ENCODE measurements at places on chromosomes 5 and 9.

DNA sequence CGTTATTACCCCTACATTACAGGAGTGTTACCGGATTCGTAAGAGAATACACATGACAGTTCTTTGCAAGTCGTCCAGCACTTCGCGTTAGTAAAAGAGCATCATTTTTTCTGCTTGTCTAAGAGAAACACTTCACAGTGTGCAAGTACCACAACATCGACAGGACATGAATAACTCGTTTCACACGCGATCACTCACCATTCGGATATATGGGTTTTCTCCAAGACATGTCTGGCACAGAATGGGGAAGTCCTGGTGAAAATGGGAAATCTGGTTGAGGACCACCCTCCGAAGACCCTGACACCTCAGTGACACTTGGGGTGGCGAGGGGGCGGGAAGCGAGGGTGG is 642 bp downstream of the RBM22 start:
- no peak for DNase-seq

- peak; percentile 13 for DNase-seq
These were observed 1.4 kb downstream of the MARCHF3 start for GRCh38 chr5:127028822-127029457.

DNA sequence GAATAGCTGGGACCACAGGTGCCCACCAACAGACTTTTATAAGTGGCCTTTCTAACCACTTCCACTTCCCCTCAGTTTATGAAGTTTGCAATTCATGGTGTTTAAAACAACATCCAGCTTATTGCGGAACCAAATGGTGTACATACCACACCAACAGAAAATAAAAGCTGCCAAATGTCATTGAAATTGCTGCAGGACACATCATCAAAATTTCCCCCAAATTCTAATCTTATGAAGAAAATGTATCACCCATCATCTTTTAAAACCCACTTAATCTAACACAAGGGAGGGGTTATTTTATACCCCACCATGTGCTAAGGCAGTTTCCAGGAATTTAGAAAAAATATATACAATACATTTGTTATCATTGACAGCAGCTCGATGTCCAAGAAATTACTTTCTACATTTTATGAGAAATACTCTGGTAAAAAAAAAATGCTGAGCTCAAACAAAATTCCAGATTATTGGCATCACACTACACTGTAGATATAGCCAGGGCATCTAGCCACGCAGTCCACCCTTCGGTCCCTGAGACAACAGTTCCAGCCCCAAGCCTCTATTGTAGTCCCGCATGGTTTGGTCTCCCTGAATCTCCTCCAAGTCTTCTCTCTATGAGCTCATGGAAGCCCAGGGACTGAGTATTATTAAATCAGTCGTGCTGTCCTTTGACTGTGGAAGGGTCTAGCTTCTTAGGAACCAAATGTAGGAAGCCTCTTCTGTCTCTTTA is 372.8 kb upstream of the SLC30A5 start:
- no peak for DNase-seq

DNA sequence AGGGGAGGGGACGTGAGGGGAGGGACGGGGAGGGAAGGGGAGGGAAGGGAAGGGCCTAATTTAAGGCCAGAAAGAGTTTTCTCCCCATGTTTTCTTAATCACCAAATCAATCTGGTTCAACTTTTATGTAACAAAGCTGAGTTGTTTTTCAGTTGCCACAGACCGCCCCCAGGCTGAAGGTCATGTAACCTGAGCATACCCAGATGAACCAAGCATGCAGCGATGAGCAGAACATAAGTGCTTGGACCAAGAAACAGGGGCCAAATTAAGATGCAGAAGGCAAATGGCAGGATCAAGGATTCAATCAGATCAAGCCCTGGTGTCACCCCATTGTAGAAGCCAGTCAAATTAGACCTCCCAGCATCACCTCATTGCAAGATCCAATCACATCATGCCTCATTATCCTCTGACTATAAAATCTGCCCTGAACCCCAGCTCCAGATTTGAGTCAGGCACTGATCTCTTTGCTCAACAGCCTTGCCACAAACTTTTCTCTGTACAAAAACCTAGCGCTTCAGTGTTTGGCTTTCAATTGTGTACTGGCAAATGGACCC is 113.5 kb upstream of the TNPO1 start:
- no peak for DNase-seq

DNA sequence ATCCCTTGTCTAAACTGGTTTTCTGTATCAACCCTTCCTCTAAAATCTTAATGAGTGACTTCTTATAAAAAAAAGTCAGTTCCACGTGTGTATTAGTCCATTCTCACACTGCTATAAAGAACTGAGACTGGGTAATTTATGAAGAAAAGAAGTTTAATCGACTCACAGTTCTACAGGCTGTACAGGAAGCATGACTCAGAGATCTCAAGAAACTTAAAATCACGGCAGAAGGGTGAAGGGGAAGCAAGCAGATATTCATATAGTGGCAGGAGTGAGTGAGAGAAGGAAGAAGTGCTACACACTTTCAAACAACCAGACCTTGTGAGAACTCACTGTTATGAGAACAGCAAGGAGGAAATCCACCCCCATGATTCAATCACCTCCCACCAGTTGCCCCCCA is 307.8 kb upstream of the ARRDC3 start:
- no peak for DNase-seq

- DNase-seq, result no peak
These were observed 303.4 kb downstream of the ADGRV1 start for GRCh38 chr5:90861843-90862586.

DNA sequence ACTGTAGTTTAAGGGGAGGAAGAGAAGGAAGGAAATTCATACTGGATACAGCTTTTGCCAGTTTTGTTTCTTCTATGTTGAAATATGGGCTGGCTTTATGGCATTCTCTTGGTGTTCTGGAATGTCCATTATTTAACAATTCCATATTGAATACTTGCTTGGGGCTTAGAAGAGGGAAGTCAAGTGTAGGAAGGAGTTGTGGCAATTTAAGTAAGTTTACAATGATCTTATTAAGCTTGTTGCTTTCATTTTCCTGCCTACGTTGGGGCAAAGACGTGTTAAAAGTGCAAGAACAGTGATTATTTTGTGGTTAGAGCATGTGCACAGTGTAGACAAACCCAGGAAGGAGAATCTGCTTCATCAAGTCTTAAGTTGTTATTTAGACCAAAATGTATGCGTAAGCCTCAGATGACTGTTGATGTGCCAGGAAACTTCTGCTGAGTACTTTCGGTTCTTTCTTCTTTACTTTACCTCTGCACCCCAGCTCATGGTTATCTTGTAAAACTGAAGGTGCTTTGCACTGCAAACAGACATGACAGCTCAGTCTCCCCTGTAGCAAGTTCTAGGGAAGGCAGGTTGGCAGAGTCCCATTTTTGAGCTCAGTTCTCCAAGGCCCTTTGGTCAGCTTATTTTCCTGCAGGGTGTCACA is 75.8 kb downstream of the F2RL2 start:
- peak; percentile 18 for DNase-seq

DNA sequence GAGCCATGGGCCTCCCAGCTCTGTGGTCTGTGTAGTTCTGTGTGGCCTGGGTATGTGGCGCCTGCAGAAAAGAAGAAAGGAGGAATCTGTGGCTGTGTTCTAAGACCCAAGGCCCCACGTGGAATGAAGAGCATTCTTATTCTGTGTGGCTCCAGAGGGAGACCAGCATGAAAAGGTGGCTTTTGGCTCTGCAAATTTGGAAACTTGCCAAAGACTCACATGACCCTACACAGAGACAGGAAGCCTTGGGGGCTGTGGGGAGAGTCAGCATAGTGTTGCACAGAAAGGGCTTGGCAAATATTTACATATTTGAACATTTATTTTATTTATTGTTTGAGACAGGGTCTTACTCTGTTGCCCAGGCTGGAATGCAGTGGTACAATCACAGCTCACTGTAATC is 193.3 kb downstream of the TMEM38B start:
- DNase-seq, result peak; percentile 22

DNA sequence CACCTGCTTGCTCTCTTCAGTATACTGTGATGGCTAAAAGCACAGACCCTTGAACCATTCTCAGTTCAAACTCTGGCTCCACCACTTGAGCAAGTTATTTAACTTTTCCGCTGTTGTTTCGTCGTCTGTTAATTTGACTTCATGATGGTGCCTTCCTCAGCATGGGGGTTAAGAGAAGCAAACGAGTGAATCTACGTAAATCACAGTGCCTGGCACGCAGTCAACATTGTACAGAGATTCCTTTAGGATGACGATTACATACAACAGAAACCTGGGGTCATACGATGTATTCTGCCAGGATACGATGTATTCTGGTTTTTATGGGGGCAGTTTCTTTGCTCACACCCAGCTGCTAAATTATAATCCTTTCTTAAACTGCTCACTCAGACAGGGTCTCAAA is 515.6 kb downstream of the CCDC171 start:
- no peak for DNase-seq

- no peak for DNase-seq
These were observed 545.8 kb downstream of the CSNK1G3 start for GRCh38 chr5:124057724-124058231.

- no peak for DNase-seq
These were observed 100.7 kb downstream of the PDE8B start for GRCh38 chr5:77311214-77311571.

GRCh38 chr9:134376386-134377142 is 50.3 kb downstream of the RXRA start:
- DNase-seq, result no peak

DNA sequence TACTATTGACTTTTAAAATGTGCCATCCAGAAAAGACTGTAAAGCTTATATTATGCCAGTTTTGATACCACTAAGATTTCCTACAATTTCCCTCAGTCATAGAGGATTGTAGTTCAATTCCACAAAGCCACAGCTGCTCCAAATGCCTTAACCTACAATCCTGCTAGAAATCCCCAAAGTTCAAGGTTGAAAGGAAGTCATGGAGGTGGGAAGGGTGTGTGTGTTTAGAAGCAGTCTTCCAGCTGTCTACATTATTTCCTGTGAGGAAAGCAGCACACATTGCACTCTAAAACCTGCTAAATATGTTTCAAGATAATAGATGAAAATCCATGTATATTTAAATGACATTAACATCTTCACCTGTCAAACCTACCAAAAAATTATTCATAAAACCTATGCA is 11.8 kb downstream of the EPB41L4A start:
- DNase-seq, result no peak

DNA sequence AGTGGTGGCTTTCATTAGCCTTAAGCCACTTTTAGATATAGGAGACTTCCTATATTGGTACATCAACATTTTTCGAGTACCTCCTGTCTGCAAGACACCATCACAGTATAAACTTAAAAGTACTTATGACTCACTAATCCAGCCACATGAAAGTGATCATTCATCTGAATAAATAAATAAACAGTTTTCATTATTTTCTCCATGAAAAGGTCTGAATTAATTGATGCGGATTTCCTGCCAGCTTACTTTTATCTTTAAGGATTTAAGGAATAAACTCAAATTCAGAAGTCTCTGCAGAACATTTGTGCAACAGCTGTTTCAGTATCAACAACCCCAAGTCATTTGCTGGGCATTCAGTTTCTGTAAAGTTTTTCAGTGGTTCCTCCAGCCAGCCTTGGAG is 4.0 kb downstream of the SAP30L start:
- no peak for DNase-seq

GRCh38 chr5:169705322-169705721 is 68.2 kb downstream of the DOCK2 start:
- no peak for DNase-seq

GRCh38 chr5:179680780-179681401 is at the start of gene CBY3:
Gene CBY3, minus strand, starts transcription at chr5:179681034. Its CDS starts 116 bp downstream, at chr5:179680918.
- no peak for DNase-seq

GRCh38 chr5:76705574-76705973 is 10.4 kb upstream of the F2R start:
- DNase-seq, result no peak

- DNase-seq, result no peak
These were observed 1.2 kb downstream of the FSD1L start for GRCh38 chr9:105449081-105449480.

GRCh38 chr5:177588413-177588909 is 3.5 kb upstream of the TMED9 start:
- no peak for DNase-seq

GRCh38 chr5:31626156-31626555 is 12.8 kb upstream of the PDZD2 start:
- DNase-seq, result no peak

GRCh38 chr9:132586830-132587591 is 4.6 kb downstream of the BARHL1 start:
- no peak for DNase-seq

DNA sequence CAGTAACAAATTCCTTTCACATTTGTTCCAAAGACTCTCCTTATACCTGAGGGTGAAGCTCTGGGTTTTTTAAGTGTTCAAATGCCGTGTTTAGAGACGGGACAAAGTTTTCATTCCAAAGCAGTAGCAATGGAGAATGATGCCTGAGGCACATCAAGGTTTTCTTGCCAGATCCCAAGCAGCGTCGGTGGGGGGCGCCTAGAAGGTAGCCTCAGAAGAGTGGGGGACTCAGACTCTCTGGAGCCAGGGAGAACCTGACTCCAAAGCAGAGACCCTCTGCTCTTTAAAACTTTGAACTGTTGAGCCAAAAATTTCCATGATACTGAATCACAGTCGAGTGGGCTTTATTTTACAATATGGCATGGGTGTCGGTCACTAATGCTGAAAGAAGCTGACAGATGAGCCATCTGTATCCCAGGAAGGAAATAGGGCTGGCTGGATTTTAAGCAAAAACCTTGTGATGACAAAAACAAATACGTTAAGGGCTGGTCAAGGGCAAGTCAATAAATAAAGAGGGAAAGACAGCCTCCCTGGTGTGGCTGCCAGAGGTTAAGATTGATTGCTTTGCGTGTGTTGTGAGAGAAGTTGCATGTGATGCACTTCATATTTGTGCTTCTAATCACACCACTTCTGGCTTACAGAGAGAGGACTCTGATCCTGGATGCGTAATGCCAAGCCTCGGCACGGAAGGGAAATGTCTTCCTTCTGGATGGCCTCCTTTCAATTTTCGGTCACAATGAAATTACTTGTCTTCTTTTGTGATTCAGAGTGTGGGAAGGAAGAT is 161.1 kb upstream of the EFNA5 start:
- no peak for DNase-seq

- peak; percentile 42 for DNase-seq
These were observed at the start of gene SMIM33 for GRCh38 chr5:139470821-139471300. Gene SMIM33, plus strand, starts transcription at chr5:139471004. Its CDS starts 118 bp downstream, at chr5:139471122.

- no peak for DNase-seq
These were observed 29.7 kb downstream of the RASGRF2 start for GRCh38 chr5:80989883-80990282.

- DNase-seq, result no peak
These were observed 98.1 kb upstream of the FER start for GRCh38 chr5:108649646-108650045.

DNA sequence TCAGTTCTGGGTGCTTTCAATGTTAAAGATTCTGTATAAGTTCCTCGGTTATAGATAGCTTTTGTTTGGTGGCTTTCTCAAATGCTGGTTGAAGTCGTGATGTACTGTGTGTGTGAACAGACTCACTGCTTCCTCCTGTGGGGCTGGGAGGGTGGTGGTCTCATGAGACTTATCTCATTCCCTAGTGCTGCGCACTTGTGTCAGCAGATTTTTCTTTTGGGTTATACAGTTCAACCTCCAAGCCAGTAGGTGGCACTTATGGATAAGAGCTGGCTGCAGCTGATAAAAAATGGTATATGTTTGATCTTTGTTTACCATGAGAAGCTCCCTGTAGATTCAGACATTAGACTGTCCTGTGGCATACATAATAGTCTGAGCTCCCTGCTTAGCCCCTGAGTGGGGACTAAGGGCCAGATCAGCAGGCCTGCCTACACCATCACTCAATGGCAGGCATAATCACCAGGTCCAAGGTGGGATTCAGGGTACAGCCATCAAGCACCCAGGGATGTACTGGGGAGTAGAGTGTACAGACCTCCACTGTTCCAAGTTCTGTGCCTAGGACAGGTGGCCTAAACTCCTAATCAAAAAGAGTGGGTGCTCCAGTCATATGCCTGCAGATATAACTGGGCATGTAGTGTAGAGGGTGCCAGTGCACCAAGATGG is 174.2 kb downstream of the OXCT1 start:
- DNase-seq, result no peak

Measured in naive thymus-derived CD8-positive, alpha-beta T cell (primary cell).